ENCODE measurements at places on chromosomes 11 and 22.

DNA sequence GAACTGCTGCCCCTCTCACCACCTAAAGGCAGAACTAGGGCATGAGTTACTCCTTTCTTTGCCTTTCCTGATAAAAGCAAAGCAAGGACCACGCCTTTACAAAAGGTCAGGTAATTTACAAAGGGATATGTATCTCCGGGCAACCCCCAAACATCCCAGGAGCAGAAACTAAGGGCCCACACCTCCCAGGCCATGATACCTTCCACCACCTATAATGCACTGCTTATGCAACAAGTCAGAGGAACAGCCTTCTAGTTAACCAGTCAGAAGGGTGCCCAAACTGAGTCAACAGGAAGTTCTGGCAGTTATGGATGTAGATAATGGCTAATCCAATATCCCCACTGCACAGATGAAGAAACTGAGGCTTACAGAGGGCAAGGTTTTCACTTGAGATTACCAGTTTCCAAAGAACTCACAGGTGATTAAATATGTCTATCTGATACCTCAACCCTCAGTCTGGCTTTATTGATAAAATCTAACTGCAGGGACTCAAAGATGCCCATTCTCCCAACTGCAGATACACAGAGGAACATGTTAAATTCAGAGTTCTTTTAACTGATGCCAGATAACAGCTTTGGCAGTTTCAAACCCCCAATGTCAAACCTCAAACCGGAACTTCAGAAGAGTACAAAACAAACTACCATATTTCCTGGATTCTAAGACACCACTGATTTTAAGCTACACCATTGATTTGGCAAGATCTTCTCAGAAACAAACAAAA, 16.8 kb upstream of the CASTOR1 start:
- DNase-seq: no peak

GRCh38 chr11:115736146-115736545, 231.9 kb upstream of the CADM1 start:
- no peak for DNase-seq

GRCh38 chr11:118418766-118419165, 17.4 kb downstream of the ATP5MG start:
- no peak for DNase-seq

GRCh38 chr11:17273668-17274282, 2.8 kb upstream of the NUCB2 start:
- no peak for DNase-seq

GRCh38 chr11:76783294-76783895, at the start of gene TSKU:
Gene TSKU (plus strand): TSS chr11:76783356. CDS start chr11:76795617, 12,261 bp downstream.
- DNase-seq: no peak

- no peak for DNase-seq
Measured at GRCh38 chr11:123107945-123108495, 46.1 kb upstream of the HSPA8 start.

GRCh38 chr11:130315354-130315970, 745 bp upstream of the ZBTB44 start:
- DNase-seq: peak; percentile 19

DNA sequence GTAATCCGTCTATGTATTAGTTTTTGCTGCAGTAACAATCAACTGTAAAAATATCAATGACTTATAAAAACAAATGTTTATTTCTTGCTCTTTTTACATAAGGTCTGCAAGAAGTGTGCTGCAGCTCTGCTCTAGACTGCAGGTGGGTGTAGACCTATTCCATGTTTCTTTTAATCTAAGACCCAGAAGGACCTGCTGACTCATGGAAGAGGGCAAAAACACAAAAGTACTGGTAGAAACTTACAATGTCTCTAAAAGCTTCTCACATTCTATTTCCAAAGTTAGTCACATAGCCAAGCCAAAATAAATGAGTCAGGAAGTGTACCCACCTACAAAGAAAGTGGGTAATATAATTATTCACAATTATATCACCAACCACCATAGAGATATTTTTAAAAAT, 435.9 kb upstream of the FAT3 start:
- no peak for DNase-seq

DNA sequence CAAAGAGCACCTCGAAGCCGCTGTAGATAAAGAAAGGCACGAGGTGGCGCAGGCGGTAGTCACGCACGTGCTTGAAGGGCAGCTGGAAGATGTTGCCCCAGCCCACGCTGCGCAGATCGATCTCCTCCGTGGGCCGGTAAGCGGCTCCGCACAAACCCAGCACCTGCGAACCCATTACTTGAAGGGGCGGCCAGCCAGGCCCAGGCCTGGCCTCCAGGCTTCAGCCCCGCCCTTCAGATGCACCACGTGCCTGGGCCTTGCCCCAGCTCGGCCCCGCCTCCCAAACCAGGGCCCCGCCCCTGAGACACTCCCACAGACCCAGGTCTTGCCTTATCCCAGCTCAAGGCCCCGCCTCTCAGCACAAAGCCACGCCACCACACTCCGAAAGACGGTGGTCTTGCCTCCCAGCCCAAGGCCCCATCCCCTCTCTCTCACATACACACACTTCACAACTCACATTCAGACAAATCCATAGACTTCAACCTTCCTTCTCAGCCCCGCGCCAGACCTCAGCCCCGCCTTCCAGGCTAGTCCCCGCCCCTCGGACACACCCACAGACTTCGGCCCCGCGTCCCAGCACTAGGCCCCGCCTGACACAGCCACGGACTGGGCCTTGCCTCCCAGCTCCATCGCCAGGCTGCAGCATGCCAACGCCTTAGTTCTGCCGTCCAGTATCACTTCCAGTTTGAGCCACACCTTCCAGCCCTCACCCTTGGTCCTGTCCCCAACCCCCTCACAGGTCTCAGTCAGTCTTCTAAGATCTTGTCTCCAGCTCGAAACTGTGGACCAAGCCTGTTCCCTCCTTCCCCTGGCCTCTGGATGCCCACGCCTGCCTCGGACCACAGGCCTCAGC, 7.0 kb downstream of the UNC93B1 start:
- no peak for DNase-seq

DNA sequence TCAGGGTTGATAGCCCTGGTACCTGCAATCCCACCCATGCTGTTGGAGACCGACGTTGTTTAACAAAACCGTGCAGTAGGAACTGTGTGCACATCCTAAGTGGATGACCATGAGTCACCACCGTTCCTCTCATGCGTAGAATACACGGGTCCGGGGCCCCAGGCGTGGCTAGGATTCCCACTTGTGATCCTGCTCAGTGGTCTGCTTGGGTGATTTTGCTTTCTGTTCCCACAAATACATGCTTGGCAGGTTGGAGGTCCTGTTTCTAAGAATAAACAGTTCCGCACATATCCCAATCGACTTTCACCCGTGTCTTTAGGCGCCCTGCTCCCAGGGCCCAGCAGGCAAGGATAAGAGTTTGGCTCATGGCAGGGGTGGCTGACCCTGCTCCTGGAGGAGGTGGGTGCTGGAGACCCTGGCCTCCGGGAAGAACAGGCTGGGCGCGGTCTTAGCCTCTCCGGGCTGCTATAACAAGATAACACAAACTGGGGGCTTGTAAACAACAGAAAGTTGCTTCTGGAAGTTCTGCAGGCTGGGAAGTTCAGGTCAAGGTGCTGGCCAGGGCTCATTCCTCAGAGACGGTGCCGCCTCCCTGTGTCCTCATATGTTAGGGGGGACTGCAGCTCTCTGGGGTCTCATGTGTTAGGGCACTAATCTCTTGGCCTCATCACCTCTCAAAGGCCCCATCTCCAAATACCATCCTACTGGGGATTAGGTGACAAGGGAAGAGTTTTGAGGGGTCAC, 1028.3 kb downstream of the BRD1 start:
- no peak for DNase-seq

DNA sequence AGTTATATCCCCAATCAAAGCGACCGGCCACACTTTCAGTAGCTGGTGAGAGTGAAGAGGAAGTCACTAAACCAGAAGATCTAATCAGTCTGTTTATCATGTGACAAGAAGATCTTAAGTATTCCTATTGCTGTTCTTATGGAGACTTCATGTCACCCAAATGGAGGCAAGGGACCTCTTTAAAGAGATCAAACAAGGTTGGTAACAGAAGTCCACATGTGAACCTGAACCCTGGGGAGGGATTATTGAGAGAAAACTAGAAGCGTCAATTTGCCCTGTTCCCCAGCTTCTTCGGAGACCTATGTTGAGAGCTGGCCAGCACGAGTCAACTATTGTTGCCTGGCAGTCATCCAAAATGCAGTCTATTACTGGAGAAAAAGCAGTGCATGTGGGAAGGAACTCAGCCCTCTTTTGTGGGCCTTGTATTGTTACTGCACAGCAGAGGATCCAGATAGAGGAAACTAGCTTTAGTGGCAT, 76.9 kb upstream of the CTSC start:
- DNase-seq: no peak

- DNase-seq: no peak
Measured at GRCh38 chr11:122604621-122605020, 50.9 kb upstream of the UBASH3B start.

- DNase-seq: no peak
Measured at GRCh38 chr11:6391537-6392134, 1.4 kb downstream of the SMPD1 start.

DNA sequence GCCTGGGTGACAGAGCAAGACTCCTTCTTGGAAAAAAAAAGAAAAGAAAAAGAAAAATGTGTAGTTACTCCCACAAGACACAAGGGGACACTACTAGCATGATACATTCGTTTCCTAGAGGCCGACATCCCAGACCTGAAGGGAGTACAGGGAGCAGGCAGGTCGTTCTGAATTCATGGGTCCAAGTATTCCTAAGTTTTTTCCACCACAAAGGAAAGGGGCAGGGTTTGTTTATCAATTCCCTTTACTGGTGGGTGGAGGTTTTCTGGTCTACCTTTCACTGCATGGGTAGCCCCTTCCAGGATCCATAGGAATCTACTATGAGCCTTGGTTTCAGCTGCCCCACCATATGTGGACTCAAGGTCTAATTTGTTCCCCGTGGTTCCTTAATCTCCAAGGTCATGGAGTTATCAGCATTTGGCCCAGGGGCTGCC, 11.8 kb downstream of the TIGD3 start:
- DNase-seq: no peak

DNA sequence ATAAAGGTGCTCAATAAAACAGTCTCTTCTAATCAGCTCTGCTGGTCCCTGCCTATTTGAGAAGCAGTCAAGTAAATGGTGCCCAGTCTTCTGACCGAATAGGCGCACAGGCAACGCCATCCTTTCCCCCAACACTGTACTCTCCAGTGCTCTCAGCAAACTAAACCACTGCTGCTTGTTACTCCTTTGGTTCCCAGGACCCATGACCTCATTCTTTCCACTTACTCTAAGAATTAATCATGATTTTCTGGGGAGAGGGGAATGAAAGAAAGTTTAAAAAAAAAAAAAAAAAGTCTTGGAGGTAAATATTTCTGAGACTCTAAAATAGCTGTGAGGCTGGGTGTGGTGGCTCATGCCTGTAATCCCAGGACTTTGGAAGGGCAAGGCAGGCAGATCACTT, 63.7 kb downstream of the SGSM3 start:
- no peak for DNase-seq

- no peak for DNase-seq
Measured at GRCh38 chr11:1871531-1871930, 18.6 kb downstream of the LSP1 start.

DNA sequence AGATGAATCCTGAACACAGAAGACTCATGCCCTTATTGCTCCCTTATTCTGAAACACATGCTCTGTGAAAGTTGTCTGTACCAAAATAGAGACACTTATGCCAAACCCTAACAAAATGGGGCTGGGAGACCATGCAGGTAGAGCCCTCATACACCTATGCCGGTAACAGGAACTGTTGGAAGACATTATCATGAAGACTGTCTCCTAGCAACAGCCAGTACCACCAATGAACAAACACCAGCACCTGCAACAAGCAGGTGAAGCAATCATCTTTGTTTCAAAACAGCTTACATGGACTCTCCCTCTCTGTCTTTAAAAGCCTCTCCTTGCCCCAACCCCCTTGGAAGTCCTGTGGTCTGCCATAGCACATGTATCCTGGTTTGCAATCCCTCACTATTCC, 17.2 kb downstream of the SLC5A4 start:
- no peak for DNase-seq

DNA sequence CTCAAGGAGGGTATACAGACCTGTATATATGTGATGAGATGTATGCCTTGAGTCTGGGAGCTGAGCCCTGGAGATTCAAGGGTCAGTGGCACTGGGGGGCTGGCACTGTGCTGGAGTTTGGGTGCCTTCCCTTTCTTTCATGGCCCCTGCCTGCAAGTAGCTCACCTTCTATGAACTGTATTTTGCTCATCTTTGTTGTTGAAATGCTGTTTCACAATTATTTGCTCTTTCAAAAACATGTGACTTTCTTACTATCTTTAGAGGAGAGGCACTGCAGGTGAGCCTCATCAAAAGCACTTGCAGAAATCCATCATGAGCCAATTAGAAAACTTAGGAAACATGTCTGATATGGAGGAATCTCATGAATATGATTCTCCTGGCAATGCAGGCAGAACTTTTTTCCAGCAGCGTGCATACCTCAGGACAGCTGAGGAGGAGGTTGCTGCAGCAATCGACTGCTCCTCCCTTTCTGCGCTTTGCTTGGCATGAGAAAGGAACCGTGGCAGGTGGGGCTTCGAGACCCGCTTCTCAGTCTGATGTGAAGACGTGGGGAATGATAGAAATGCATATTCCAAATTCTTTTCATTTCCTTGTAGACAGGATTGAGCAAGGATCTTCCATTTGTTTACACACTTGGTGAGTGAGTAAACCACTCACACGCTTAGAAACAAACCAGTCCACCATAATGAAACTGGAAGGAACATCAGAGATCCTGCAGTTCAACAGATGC, 178.4 kb upstream of the E2F8 start:
- no peak for DNase-seq

DNA sequence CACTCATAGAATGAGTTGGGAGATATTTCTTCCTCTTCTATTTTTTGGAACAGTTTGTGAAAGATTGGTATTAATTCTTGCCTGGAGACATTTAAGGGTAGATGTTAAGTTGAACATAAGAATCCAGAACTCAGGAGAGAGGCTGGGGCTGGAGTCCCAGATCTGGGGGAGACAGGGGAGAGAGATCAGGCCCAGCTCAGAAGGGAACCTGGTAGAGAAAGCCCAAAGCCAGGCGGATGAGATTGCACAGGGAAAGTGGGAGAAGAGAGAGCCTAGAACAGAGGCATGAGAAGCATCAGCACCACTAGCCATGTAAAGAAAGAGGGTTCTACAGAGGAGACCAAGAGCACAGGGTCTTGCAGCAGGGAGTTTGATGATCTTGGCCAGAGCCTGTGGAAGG, 13.0 kb upstream of the GNAZ start:
- no peak for DNase-seq

GRCh38 chr22:36744791-36745190, 31.1 kb downstream of the IFT27 start:
- DNase-seq: no peak
